Naive thymus-derived CD4-positive, alpha-beta T cell (primary cell): ENCODE measurements at places on chromosomes 5 and 9.

GRCh38 chr5:5124231-5124630, 15.9 kb upstream of the ADAMTS16 start:
- DNase-seq: no peak

DNA sequence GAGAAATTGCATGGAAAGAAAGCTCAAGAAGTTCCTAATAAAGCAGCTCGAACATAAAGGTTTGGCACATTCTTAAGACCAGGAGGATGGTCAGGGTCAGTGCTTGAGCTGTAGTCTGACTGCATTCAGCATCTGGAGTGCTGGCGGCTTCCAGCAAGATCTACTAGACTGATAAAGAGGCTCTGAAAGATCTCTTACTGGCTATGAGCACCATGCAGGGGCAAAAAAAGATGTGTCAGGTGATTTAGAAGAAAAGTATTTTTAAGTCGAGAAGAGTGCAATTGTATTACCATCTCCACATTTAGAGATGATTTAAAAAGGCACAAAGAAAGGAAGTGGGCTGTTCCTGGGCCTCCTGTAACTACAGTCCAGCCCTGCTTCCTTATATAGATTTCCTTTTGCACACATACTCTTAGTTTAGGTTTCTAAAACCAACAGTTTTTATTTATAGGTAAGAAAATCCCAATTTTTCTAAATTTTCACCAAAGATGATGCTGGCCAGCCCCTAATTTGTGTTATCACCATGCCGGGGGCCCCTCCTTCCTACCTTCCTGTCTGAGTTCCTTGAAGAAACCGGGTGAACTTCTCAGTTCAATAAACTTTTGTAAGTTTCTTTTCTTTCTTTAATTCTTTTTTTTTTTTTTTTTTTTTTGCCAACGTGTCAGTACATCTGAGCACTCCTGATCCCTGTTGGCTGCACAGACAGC, 65.9 kb upstream of the PLPP1 start:
- no peak for DNase-seq

- no peak for DNase-seq
These were observed 394.9 kb downstream of the GADD45G start for GRCh38 chr9:89999534-90000370.

GRCh38 chr5:86986837-86987236, 280.8 kb upstream of the RASA1 start:
- DNase-seq: no peak

DNA sequence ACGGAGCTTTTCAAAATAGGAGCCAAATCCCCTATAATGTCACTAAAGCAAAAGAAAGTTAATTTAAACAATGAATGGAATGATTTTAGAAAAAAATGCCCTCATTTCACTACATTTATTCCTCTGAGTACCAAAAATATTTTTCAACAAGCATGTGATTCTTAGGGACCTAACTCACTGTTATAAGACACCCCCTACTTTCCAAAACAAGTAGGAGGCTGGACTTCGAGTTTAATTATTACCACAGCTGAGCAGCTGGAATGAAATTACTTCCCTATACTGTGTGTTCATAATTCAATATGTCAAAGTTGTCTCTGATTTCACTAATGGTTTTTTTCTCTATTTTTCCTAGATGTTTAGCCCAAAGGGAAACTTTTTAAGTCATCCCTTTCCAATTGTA, 61.6 kb downstream of the SAXO1 start:
- DNase-seq: no peak

DNA sequence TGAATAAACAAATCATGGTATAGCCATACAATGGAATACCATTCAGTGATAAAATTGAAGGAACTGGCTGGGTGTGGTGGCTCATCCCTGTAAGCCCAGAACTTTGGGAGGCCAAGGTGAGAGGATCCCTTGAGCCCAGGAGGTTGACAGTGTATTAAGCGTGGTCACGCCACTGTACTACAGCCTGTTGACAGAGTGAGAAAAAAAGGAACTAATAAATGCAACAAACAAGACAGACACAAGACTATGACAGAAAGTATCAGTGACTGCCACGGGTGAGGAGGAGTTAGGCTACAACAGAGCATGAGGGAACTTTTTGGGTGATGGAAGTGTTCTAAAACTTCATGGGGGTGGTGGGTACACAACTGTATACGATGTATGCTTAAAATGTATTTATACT, 2.2 kb downstream of the FNIP1 start:
- no peak for DNase-seq

- DNase-seq: no peak
These were observed 1713.0 kb upstream of the CDH9 start for GRCh38 chr5:28751396-28751795.

GRCh38 chr5:133356396-133356983, 255.9 kb downstream of the FSTL4 start:
- DNase-seq: no peak

DNA sequence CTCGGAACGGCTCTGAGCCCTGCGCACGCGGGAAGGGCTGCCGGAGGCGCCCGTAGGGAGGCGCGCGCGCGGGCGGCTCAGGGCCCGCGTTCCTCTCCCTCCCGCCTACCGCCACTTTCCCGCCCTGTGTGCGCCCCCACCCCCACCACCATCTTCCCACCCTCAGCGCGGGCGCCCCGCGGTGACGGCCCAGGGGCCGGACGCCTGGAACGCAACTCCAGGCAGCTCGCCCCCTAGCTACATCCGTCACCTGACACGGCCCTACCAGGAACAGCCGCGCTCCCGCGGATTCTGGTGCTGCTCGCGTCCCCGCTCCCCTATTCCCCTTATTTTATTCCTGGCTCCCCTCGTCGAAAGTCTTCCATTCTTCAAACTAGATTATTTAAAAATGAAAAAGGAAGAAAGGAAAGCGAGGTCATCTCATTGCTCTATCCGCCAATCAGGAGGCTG, at the start of gene CDKN2B-AS1:
TSS of gene CDKN2B-AS1 (plus strand) at position 236 of the 450 bp plus-strand sequence.
- no peak for DNase-seq

DNA sequence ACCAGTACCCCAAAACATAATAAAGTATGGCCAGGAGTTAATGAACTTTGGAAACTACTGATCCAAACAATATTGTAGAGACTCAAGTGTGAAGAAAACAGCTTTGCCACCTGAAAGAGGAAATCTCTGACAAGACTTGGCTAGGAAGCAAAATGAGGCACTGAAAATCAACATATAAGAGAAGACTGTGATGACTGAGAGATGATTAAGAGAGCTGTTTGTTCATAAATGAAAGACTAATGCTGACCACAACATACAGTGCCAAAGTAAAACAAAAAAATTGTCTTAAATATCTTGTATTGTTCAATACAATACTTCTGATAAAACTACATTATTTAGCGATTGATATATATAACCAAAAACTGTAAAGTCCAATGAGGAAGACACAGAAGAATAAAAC, 7.2 kb downstream of the RC3H2 start:
- no peak for DNase-seq

GRCh38 chr5:27221410-27221809, 183.0 kb upstream of the CDH9 start:
- no peak for DNase-seq

DNA sequence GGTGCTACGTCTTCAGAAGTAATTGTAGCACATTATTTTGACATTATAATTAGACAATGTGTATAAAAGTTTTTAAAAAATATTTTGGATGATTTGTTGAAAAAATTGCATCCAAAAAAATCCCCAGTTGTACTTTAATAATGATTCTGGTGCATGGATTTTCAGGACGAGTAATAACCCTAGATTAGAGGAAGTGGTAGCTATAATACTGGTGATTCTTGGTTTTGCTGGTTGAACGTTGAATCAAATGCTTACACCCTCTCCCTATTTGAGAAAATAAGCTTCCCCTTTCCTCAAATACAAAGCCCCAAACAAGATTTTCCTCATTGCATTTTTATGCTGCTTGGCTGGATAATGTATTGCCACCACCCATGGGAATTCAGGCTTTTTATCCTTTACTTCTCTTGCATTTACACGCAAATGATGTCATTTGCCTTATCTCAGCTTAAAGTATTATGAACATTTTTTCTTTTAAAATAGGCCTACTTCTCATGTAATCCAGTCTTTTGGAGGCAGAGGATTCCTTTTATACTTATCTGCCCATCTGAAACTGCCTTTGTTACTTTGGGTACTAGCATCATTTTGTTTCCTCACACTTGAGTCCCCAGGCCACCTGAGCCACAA, 86.3 kb downstream of the UBE2R2 start:
- no peak for DNase-seq

DNA sequence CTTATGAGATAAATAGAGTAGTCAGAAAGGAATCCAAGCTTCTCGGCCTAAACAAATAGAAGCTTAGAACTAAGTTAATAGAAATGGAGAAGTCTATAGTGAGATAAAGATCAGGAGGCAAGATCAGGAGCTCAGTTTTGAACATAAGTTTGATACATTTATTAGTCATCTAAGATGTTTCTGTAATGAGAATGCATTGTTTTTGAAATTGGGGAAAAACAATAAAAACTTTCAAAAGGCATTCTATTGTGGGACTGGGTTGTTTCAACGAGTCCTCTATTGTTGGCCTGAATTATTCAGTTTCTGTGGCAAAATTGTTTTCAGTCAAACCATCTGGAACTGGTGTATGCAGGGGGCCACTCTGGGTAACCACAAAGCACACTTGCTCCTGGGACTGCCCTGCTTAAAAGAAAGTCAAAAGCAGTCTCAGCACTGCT, 181.0 kb upstream of the CLINT1 start:
- no peak for DNase-seq

GRCh38 chr5:176550275-176550831, 1.2 kb downstream of the CDHR2 start:
- no peak for DNase-seq

GRCh38 chr9:76553680-76554079, 94.7 kb downstream of the GCNT1 start:
- no peak for DNase-seq

GRCh38 chr9:87742813-87743428, 17.0 kb downstream of the CTSL start:
- no peak for DNase-seq

GRCh38 chr5:179874136-179874535, 15.5 kb upstream of the MRNIP start:
- DNase-seq: no peak

- no peak for DNase-seq
These were observed 484.5 kb downstream of the DMAC1 start for GRCh38 chr9:7315116-7315515.

DNA sequence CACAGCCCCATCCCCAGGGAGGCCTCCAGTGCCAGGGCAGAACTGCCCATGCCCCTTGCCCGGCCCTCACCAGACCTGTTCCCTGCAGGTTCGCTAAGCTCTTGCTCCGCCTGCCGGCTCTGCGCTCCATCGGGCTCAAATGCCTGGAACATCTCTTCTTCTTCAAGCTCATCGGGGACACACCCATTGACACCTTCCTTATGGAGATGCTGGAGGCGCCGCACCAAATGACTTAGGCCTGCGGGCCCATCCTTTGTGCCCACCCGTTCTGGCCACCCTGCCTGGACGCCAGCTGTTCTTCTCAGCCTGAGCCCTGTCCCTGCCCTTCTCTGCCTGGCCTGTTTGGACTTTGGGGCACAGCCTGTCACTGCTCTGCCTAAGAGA, 110.1 kb downstream of the RXRA start:
- no peak for DNase-seq

GRCh38 chr5:34709861-34710673, 53.9 kb downstream of the RAI14 start:
- DNase-seq: no peak

GRCh38 chr5:12003680-12004079, 99.4 kb upstream of the CTNND2 start:
- no peak for DNase-seq

DNA sequence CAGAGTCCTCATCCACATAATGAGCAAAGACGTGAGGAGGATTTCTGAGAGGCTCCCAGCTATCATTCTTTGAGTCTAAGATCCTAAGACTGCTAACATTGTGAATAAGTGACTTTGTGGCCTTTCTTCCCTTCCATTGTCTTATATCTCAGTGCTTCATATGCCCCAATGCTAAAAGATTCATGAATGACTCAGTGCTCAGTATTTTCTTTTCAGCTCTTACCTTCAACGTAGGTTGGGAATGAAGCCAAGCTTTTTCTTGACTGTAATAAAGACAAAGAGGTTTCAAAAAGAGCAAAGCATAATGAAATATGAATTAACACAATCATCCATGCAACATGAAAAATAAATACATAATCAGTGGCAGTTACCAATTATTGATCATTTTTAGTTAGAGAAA, 146.4 kb downstream of the ENTREP1 start:
- no peak for DNase-seq

DNA sequence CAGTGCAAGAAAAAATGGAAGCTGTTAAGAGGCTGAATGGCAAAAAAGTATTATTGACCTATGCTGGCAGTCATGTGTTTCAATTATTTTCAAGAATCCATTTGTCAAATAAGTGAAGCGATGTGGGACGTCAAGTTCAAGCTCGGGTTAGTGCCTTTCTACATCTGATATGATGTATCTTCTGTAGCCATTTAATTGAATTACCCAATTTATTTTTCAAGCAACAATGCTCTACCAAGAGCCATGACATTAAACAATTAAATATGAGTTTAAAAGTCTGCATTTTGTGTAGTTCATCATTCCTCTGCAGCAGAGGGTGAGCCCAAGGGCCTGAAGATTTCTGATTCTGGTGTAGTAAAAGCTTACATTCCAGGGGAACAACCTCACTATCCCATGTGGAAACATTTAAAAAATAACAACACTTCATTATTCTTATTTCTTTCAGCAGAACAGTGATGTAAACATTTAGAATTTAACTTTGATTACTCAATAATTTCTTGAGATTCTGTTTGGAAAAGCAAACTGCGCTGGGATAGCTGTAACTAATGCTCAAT, 619.7 kb upstream of the ARRDC3 start:
- DNase-seq: no peak

DNA sequence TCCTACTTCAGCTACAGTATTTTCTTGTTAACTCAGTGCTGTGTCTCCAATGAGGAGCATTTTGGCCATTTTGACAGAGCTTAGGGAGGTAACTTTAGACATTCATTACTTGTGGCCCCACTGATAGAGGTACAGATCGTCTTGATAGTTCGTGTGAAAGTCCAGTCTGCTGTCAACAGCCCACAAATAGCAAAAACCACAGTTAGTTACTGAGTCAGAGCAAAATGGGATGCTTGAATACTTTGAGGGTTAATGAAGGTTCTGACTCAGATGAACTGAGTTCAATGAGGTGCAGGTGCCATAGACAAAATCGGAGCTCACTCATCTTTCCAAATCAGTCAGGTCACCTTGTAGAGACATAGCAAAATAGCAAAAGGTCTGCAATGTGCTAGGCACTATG, 163.1 kb upstream of the TLE4 start:
- DNase-seq: no peak

GRCh38 chr9:131616983-131617604, 71.8 kb downstream of the PRRT1B start:
- DNase-seq: no peak
